Lower leg skin (tissue), 4 donors: ENCODE measurements at places on chromosomes 4 and X. TPM values are rescaled to one million over a fixed set of nuclear protein-coding genes. Genes with fewer than 3 reads are reported as not detected.

The ADAMTS3 gene
- 0.59 TPM for total RNA-seq

The NSG1 gene
- total RNA-seq: 109 TPM

The NXF2 gene
- not detected for total RNA-seq

The CT45A1 gene
- total RNA-seq: not detected

The ADH4 gene
- total RNA-seq: not detected

The GC gene
- not detected for total RNA-seq

The PF4V1 gene
- total RNA-seq: not detected

The LDB2 gene
- total RNA-seq: 7.8 TPM

The CT55 gene
- not detected for total RNA-seq

The NAAA gene
- total RNA-seq: 101 TPM

The CDKL2 gene
- 0.45 TPM for total RNA-seq

The PAGE1 gene
- total RNA-seq: not detected

The TSPYL2 gene
- 44.9 TPM for total RNA-seq

The PLCXD1 gene
- total RNA-seq: 77.9 TPM

The FAT4 gene
- total RNA-seq: 1.8 TPM

The PCDH18 gene
- 6.8 TPM for total RNA-seq

The GAB3 gene
- 1.8 TPM for total RNA-seq

The FDCSP gene
- total RNA-seq: not detected

The TLR8 gene
- total RNA-seq: 0.71 TPM

The CXCL3 gene
- total RNA-seq: 0.25 TPM
